ENCODE measurements at places on chromosomes 1 and 21.

DNA sequence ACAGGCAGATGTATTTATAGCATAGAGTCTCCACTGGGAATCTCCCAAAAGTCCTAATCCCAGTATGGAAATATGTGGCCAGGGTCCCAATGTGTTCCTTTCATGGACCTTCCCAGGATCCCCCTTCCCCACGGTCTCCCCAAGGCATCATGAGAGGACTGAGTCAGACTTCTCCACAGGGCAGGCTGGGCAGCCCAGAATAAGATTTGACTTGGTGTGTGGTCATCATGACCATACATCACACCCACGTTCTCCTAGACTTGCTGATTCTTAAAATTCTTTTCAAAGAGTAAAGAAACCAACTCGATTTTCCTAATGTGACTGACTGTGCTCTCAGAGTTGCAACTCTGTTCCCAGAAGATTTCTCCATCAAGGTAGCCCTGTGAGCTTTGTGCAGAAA is 93.9 kb upstream of the CD34 start:
- DNase-seq, result no peak

GRCh38 chr1:31215065-31215570 is 24.6 kb downstream of the NKAIN1 start:
- DNase-seq, result no peak

- no peak for DNase-seq
Measured at GRCh38 chr1:225899044-225899925, 10.3 kb upstream of the LEFTY1 start.

DNA sequence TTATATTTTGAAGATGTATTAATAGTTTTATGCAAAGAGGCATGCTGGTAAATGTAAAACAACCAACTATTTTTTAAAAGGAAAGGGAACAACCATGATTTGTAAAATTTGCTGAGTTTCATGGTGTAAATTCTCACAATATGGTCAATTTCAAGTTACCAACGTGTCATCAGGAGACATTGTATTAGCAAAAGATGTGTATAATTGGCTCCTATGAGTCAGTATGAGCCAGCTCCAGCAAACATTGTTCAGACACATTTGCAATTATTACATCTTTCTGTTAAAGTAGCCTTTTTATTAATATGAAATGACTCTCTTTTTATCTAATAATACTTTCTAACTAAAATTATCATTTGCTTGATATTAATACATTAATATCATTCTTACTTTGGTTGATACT is 15.3 kb downstream of the CFH start:
- no peak for DNase-seq

GRCh38 chr1:178477841-178478240 is 18.9 kb downstream of the CLEC20A start:
- no peak for DNase-seq

DNA sequence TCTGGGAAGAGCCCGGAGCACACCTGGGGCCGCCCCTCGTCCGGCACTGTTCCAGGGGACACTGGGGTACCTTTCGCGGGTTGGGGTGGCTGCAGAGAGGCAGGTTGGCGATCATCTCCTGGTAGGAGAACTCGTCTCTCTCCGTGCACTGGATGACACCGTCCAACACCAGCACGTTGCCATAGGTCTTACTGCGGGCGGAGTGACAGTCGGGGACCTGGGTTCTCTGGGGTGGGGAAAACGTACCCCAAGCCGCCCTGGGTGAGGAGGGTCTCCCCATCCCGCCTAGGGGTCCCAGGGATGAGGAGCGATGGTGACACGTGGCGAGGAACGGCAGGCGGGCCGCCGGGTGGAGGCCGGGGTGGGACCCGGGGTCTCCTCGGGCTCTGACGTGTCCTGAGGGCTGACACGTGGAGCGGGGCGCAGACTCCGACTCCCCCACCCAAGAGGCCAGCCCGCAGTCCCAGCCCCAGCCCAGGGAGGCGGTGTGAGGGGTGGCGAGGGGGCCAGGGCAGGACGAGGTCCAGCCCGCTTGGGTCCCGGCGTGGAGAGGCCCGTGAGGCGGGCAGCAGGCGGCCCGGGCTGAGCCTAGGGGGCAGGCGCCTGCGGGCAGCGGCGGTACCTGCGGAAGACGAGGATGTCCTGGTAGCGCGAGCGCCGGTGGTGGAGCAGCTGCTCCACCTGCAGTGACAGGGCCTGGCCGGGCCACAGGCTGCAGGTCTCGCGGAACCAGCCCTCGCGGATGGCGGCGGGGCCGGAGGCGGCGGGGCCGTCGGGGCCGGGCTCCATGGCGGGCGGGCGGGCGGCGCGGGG is 457 bp downstream of the SRM start:
- no peak for DNase-seq

DNA sequence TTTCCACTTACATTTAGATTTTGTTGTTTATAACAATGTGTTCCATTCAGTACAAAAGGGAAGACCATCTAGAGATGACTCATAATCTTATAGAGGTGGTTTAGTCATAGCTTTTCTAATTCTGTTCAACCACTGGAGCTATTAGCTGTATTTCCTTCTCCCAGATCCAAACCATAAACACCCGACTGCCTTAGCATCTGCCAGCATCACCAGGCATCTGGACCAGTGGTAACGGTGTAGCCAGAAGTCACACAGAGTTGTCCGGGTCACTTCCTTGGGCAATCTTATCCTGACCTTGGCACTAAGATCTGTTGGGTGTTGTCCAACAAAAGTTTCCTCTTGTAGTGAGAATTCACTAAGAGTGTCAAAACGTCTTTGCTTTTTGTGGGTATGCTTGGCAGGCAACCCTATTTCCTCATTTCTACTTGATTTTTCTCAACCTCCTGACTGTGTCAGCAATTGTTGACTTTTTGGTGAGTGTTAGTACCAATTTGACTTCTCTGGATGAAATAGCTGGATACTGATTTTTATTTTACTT is 372.1 kb upstream of the B3GALT2 start:
- DNase-seq, result no peak

DNA sequence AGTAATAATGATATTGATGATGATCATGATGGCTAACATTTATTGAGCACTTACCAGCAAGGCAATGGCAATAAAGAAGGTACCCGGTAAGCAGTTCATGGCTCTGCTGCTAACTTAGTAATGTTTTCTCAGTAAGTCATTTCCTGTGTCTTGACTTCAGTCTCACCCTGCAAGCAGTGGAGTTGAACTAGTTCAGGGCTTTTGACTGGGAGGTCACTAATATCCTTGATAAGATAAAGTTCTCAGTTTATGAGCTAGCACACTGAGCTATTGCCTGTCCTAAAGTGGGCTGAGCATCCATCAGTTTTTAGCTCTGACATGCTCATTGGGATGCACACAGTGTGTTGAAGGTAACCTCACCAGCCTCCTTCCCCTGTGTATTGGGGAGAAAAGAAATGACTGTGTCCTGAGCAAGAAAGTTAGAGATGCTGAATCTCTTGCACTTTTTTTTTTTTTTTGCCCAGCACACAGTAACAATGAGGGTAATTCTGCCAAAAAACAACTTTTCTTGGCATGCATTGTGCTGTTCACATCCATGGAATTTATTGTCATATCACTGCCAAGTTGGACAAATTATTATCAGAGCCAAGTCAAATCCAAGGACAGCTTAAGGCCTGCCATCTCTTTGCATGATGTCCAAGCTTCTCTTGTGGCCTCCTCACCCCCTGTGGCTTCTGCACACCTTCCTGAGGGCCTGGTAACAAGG is 55.5 kb upstream of the GADD45A start:
- no peak for DNase-seq

DNA sequence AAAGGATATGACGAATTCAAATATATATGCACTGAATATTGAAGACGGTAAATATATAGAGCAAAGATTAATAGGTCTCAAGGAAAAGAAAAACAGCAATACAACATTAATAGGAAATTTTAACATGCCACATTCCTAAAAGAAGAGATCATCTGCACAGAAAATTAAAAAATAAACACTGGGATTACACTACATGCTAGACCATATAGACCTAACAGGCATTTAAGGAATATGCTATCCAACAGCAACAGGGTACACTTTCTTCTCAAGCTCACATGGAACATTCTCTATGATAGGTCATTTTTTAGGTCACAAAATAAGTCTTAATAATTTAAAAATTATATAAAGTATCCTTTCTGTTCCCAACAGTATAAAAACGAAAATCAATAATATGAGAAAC is 1038.3 kb downstream of the KCNT2 start:
- DNase-seq, result no peak
